ENCODE measurements at places on chromosomes 5 and 9. TPM values are rescaled to one million over a fixed set of nuclear protein-coding genes. Genes with fewer than 3 reads are reported as not detected.

ROPN1L gene
- 2.2 TPM for total RNA-seq

GRCh38 chr5:103207011-103207410 lies 51.6 kb upstream of the MACIR start:
- DNase-seq, result no peak
- H3K27me3 ChIP-seq, result no peaks in the 10 kb centered on the region
- peaks cover 22% of the 10 kb centered on the region for H3K4me1 ChIP-seq
- H3K27ac ChIP-seq, result no peak overlapping the region
- no peak overlapping the region for H3K4me3 ChIP-seq

GRCh38 chr9:2872250-2872930 lies 28.5 kb upstream of the PUM3 start:
- H3K4me3 ChIP-seq, result no peak overlapping the region
- H3K27ac ChIP-seq, result no peak overlapping the region
- H3K27me3 ChIP-seq, result peaks cover 21% of the 10 kb centered on the region
- no peak for DNase-seq
- no peaks in the 10 kb centered on the region for H3K4me1 ChIP-seq
- no peaks in the 10 kb centered on the region for H3K36me3 ChIP-seq

- H3K27me3 ChIP-seq, result no peaks in the 10 kb centered on the region
- no peak for DNase-seq
- no peak overlapping the region for H3K4me3 ChIP-seq
- no peaks in the 10 kb centered on the region for H3K36me3 ChIP-seq
Measured at GRCh38 chr9:109355564-109356297, 34.9 kb upstream of the EPB41L4B start.

GRCh38 chr5:73412597-73412988 lies 36.0 kb downstream of the FOXD1 start:
- H3K4me1 ChIP-seq, result no peaks in the 10 kb centered on the region
- H3K27ac ChIP-seq, result no peak overlapping the region
- no peaks in the 10 kb centered on the region for H3K36me3 ChIP-seq
- no peak for DNase-seq
- peaks cover 50% of the 10 kb centered on the region for H3K27me3 ChIP-seq

PCDHGA7 gene
- total RNA-seq, result not detected

GRCh38 chr5:63170486-63170885 lies 591.9 kb downstream of the LRRC70 start:
- no peaks in the 10 kb centered on the region for H3K36me3 ChIP-seq
- no peaks in the 10 kb centered on the region for H3K4me1 ChIP-seq
- DNase-seq, result no peak
- H3K4me3 ChIP-seq, result no peak overlapping the region
- H3K27me3 ChIP-seq, result no peaks in the 10 kb centered on the region
